ENCODE measurements at places on chromosomes 6 and 20.
A peak's percentile ranks its signal among the peaks of the same experiment; 100 is the strongest.

- peak; percentile 93 for DNase-seq
These were observed at the start of gene SIM1 for GRCh38 chr6:100464903-100465700. Gene SIM1, minus strand, starts transcription at chr6:100464921. Its CDS starts 1,453 bp downstream, at chr6:100463468.

DNA sequence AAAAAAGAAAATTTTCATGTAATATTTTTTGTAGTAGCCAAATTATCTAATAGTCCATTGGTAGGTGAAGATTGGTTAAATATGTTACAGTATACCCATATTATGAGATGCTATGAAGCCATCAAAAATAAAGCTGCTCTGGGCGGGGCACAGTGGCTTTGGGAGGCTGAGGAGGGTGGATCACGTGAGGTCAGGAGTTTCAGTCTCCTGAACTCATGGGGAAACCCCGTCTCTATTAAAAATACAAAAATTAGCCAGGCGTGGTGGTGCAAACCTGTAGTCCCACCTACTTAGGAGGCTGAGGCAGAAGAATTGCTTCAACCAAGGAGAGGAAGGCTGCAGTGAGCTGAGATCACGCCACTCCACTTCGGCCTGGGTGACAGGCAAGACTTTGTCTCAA lies 360.5 kb downstream of the KIF16B start:
- no peak for DNase-seq

GRCh38 chr6:154622618-154623336 lies 110.4 kb upstream of the SCAF8 start:
- no peak for DNase-seq

GRCh38 chr6:161523362-161523761 lies 249.5 kb upstream of the AGPAT4 start:
- no peak for DNase-seq

DNA sequence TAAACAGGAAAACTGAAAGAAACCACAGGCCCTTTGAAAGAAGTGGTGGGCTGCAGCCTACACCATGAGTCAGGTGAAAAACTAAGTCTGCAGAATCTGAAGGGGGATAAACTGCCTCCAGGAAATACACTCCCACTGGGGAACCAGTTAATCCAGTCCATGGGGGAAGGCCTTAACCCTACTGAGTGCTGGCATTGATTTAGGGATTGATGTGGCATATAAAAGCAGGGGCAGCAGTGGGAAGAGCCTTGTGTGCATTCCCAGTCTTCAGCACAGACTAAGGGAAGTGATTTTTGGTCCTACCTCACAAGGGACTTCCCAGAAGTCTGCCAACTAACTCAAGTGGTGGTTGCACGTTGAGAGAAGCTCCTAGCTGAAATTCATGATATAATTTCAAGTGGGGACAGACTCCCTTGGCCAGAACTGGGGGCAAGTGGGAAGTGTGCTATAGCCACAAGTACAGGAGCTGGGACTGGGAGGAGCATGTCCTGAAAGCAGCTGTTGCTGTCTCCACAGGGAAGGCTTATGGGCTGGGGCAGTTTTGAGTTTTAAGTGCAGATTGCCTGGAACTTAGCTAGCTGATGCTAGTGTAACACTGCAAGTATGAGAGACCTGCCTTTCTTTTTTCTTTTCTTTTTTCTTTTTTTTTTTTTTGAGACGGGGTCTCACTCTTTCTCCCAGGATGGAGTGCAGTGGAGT lies 31.2 kb downstream of the CITED2 start:
- DNase-seq: no peak

- no peak for DNase-seq
These were observed 468.3 kb downstream of the CDC5L start for GRCh38 chr6:44855562-44856411.

DNA sequence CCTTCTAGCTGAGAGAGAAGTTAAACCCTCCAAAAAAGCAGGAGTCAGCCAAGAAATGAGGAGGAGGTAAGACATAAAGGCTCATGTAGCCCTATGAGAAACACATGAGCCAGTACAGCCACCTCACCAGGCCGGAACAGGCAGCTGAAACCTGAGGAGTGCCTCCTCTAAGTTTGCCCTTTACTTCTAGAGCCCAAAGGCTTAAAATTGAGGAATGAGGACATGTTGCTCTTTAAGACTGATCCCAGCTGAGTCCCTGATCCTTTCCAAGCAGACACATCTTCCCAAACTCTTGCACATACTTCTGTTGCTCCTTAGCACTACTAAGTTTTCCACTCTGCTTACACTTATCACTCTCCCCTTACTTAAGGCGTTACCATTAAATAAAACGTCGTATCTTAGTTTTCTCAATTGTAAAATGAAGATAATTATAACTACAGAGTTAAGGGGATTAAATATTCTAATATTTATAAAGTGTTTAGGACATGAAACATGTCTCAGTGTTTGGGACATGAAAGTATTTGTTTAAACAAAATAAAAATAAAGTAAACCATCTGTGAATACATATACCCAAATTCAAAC lies 124.0 kb downstream of the OGFRL1 start:
- no peak for DNase-seq

DNA sequence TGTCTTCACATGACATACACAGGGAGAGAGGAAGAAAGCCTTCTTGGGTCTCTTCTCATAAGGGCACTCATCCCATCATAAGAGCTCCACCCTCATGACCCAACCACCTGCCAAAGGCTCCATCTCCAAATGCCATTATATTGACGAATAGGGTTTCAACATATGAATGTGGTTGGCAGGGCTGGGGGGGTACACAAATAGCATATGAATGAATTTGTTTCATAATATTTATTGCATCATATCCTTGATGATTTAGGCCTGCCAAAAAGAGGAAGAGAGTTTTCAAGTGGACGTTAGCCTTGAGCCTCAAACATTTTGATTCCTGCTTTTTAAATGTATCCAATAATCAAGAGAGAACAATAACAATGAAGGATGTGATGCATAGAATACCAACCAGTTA lies 26.2 kb upstream of the OPRM1 start:
- no peak for DNase-seq

DNA sequence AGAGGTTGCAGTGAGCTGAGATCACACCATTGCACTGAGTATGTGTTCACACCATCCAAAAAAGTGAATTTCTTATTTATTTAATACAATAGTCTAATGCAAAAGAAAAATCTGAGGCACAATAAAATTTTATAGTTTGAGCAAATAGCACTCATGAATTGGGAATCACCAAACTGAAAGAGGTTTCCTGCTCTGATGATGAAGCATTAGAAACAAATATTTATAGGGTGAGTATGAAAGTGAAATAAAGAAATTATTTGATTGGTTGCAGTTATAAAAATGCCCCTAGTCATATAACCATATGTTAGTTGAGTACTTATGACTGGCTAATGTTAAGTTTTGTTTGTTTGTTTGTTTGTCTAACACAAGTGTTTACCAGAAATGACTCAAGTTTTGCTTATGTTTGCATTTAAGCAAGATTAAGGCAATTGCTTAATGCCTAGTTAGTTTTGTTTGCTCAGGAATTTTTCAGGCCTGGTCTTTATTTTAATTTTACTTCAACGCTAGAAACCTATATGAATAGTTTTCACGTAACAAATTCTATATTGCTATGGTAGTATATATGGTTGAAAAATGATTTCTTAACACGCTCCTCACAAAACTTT lies 151.5 kb upstream of the FAM83B start:
- DNase-seq: no peak

DNA sequence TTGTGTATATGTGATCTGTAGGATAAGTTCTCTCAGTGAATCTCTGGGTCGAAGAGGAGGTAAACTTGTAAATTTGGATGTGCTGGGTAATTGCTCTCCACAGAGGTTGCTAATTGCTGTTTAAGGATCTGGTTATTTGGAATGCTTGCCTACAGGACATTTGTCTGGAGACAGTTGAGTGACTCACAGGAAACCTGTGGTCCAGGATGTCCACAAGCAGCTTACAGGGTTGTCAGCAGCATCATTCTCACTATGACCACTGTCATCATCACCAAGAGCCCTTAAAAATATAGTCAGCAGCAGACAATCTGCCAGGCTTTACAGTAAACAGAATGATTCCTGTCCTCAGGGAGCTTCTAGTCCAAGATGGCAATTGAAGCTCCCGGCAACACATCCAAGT lies 31.2 kb upstream of the KCNK5 start:
- DNase-seq: no peak

- no peak for DNase-seq
These were observed 56.0 kb upstream of the C6orf118 start for GRCh38 chr6:165365371-165365770.

DNA sequence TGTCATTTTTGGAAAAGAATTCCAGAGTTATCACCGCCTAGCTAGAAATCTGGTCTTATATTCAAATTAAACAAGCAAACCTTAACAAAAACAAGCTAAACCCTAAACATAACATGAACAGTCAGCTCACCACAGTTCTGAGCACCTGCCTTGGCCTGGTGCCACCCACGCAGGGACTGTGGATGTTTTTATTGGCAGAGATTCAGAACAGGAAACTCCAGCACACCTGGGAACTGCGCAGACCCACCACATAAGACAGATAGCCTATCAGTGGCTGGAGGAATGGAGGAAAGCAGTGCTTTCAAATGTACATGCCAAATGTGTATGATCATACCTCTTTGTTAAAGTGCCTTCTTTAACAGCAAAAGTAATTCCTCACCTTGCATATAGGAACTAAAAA lies 8.9 kb downstream of the SLC16A10 start:
- DNase-seq: no peak

DNA sequence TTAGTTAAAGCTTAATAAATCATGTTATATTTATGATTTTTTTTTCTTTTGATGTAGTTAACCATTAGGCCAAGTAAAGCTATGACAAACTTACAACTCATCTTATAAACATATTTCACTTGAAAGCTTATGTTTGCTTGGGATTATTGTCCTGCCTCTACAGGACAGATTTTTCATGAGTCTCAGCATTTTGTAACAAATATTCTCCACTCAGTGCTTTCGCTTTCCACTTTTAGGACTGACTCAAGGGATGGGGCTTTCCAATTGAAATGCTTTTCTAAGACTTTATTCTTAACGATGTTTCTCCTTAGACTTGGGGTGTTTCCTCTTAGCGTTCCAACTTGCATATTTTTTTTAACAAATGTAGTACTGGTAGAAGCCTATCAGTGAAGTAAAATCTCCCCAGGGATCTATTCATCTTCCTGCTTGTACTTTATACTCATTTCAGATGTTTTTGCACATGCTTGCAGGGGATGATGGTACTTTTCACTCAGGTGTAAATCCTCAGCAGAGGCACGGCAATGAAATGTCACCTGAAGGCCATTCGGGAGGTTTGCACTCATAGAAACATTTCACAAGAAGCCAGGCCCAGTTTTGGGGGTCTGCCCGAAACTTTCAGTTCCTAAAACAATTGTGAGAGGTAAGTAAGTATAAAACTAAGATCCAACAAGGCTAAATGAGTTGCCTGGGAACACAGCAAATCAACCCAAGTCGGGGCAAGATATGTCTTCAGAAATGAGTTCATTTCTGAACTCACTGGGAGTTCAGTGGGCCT lies 298.1 kb upstream of the FOXQ1 start:
- DNase-seq: peak; percentile 17

GRCh38 chr6:44034931-44035345 lies 92.3 kb downstream of the MRPL14 start:
- no peak for DNase-seq

GRCh38 chr20:9022376-9022775 lies 46.5 kb upstream of the PLCB4 start:
- no peak for DNase-seq

GRCh38 chr20:38601216-38602184 lies at the start of gene ARHGAP40:
Gene ARHGAP40, plus strand, starts transcription at chr20:38601809.
- DNase-seq: no peak

DNA sequence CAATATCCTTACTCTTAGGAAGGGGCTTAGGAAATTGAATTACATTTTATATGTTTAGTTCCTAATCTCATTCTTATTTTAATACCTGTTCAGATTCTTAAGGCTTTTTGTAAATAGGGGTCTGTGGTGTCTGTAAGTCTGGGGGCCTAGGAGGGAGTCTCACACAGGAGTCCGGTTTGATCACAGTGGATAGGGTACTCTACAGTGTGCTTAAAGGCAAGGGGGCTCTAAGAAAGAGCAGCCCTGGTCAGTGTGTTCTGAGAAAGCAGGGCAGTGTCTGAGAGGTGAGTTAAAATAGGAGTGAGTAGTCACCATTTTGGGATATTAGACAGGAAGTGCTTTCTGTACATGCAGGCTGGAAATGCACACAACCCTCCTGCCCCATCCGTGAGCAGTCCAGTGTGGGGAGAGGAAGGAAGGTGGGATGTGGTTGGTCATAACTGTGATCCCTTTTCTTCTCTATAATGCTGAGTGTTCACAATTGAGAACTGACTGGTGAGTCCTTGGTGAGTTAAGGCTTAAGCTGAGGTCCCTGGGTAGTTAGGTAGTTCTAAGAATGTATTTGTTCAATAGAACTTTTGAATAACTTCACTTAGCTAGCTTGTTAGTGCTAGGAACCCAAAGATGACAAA lies 50.0 kb downstream of the CDKAL1 start:
- no peak for DNase-seq

GRCh38 chr6:160837146-160837545 lies 135.1 kb downstream of the PLG start:
- DNase-seq: no peak

DNA sequence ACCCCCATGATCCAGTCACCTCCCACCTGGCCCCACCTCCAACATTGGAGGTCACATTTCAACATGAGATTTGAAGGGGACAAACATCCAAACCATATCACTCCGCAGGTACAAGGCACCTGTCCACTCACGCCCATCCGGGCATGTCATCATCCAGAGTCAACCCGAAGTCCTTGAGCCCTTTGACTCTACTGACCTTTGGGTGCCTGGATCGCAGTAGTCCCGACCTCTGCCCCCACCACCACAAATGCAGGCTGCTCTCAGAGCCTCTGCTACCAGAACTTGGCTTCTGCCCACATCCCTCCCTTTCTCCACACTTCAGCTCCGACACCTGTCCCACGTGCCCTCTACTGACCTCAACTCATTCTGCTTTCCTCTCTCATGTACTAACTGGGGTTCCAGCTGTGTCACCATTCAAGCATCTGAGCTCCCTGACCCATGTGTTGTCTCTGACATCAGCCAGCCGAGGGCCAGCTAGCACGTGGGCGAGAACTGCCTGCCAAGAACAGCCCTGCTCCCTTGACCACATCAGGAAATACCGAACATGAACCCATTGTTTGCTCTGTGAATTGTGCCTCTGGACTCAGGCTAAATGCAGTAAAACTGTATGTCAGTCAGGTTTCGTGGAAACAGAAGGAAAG lies 498.3 kb upstream of the SULF2 start:
- peak; percentile 36 for DNase-seq
